Stimulated activated CD4-positive, alpha-beta T cell treated with anti-CD3 and anti-CD28 coated beads, TNF-alpha, amount 100 ng/mL, for 48 hours (primary cell): ENCODE measurements at places on chromosomes 5 and 9.

- DNase-seq = no peak
Observed at GRCh38 chr9:127972236-127972871, 8.4 kb downstream of the EEIG1 start.

GRCh38 chr5:124979251-124979650 is 232.8 kb upstream of the ZNF608 start:
- no peak for DNase-seq

GRCh38 chr9:126474206-126474765 is 139.4 kb upstream of the LMX1B start:
- DNase-seq = no peak

DNA sequence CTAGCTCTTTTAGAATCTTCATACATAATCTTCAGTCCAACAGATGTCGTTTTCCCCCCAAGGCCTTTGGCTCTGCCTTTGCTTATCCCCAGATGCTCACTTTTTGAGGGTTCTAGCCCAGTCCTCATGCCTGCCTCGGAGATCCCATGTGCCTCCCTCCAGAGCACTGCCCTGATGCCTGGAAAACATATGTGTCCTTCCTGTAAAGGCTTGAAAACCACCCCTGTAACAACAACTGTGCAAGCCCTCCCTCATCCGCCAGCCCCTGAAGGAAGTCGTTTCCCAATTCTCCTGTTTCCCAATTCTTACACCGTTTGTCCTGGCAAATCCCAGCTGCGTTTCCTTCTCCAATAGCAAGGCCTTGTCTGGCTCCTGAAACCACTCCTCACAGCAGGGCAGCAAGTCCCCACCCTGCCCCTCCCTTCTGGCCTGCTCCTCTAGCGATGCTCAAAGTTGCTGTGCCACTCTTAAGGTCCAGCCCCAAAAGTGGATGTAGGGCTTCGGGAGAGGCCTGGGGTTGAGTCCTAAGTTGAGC is 52.2 kb downstream of the SLC36A1 start:
- no peak for DNase-seq

DNA sequence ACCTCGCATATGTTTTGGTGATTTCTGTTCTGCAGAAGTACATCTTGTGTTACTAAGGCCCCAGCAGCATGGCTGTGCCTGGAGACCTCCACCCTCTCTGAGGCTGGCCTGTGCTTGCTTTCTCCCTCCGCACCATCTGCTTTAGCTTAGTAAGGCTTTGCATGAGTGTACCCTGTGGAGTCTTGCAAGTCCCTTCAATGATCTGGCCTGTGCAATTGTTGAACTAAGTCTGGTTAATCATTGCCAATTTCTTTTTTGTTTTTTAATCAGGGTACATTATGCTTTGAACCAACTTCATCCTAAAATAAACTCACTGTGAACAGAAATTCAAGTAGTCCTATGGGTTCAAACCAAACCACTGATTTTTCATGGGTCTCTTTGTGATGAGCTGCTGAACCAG is 32.3 kb downstream of the ACOT12 start:
- no peak for DNase-seq

- no peak for DNase-seq
Observed at GRCh38 chr9:89721176-89721700, 116.4 kb downstream of the GADD45G start.

DNA sequence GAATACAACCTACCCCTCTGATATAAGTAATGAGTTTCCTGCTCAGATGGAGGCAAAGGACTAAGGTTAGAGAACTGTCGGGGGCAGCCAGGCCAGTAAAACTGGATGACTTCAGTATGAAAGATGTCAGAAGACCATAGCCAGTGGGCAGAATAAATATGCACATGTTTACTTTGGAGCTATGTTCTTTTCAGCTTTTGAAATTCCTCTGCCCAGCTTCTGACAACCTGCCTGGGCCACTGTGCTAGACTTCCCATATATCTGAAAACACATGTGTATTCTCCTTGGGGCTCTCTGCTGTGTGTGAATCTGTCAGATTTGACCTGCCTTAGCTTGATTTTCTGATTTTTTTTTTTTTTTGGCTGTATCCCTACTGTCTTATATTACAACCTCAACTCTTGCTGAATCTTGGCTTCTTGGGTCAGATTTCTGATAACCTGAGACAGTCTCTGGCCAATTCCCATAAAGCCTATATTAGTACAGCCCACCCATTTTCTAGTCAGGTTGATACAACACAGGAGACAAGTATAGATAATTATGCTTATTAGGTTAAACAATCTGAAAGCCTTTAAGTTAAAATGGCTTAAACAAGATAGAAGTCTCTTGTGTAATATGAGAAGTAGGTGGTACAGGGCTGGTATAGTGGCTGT is 76.6 kb upstream of the PRLR start:
- no peak for DNase-seq

DNA sequence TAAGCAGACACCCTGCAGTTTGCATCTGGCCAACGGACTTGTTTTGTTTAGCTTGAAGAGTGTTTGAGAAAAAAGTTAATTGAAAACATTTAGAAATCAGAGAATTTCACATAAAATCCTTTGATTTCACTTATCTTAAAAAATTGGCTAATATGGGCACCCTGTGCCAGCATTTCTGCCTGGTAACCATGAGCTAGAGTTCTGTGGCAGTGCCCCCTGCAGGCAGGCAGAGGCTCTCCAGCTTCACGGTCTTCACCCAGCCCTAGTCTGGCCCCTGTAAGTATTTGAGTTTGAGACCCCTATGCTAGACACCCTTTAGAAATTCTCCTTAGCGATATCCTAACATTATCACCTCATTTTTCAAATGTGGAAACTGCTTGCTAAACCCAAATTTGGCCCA is 18.8 kb upstream of the FANCC start:
- no peak for DNase-seq

GRCh38 chr5:84863020-84863419 is 478.3 kb upstream of the EDIL3 start:
- no peak for DNase-seq

- no peak for DNase-seq
Observed at GRCh38 chr5:169133531-169133930, 167.4 kb downstream of the SLIT3 start.

- no peak for DNase-seq
Observed at GRCh38 chr5:110957934-110958333, 113.6 kb upstream of the TSLP start.

GRCh38 chr9:107464516-107464915 is 25.1 kb downstream of the KLF4 start:
- no peak for DNase-seq

GRCh38 chr5:104793755-104794080 is 1231.1 kb upstream of the NUDT12 start:
- no peak for DNase-seq

DNA sequence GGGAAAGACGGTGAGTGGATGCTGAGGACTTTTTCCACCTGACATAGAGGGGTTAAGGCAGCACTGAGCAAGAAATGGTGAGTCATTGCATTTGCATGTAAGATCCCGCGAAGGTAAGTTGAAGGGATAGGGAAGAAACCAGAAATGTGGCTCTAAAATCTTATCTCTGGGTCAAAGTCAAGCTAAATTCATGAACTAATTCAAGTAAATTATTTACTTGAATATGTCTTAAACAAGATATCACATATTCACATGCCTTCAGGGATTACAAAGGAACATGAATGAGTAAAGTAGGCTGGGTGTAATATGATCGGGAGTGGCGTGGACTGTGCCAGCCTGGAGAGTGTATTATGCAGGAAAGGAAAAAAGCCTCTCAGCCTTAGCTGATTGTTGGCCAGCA is 74.4 kb upstream of the EQTN start:
- DNase-seq = no peak

DNA sequence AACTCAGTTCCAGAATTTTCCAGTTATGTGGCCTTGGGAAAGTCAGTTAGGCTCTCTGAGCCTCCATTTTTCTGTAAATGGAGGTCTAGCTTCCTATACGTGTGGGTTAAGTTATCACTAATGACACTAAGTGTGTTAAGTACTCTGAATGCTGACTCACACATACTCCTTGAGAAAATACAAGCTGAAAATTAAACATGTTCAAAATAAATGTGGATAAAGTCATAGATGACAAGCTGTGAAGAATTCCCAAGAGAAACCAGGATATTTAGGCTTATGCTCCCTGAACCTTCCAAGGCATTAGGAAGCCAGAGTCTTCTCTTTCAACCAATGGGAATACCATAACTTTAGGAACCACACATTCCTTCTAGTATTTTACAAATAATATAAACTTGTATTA is 58.1 kb downstream of the ABCA1 start:
- no peak for DNase-seq

- DNase-seq = peak; percentile 51
Observed at GRCh38 chr9:19456996-19457692, 48.3 kb downstream of the ACER2 start.

DNA sequence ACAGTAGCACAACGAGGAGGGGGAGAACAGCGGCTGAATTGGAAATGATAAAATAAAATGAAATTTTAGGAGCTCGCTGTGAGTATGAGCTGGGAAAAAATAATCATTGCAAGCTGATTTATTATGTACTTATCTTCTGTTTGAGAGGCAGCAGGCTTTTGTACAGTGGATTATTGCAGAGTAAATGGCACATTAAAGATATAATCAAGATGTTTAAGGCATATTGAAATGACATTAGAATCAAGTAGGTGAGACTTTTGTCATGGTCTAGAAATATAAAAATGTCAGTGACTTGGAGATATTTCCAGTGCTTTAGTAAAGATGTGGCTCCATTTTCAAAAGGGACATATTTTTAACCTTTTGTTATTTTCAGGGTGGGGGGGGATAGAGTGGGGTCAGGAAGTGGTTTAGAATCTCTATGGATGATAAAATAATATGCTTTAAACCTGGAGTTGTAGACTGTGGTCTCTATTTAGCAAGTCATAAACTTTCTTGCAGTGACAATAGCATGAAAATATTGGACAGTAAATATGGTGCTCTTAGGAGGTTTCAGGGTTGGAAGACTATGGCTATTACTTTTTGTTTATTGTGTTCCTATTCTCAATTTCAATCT is 46.8 kb downstream of the PTTG1 start:
- no peak for DNase-seq

DNA sequence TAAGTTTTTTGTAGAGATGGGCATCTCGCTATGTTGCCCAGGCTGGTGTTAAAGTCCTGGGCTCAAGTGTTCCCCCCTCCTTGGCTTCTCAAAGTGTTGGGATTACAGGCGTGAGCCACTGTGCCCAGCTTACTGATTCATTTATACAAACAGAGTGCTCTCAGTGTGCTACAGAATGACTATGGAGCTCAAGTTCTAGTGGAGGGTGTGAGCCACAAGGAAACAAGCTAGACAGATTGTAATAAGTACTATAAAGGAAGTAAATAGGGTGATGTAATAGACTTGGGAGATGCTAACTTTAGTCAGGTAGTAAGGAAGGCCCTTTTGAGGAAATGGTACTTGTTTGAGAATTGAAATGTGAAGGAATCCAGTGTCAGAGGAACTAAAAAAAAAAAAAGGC is 1.7 kb upstream of the TMEM267 start:
- DNase-seq = no peak

- no peak for DNase-seq
Observed at GRCh38 chr5:33379757-33380156, 61.0 kb upstream of the TARS1 start.

GRCh38 chr5:127011153-127011552 is 19.2 kb downstream of the MARCHF3 start:
- no peak for DNase-seq

GRCh38 chr9:123615381-123615780 is 259.4 kb downstream of the CRB2 start:
- DNase-seq = no peak

GRCh38 chr9:113665756-113666155 is 202.2 kb downstream of the RGS3 start:
- no peak for DNase-seq
